HepG2 (cell line): ENCODE measurements at places on chromosomes 11 and 22.

- DNase-seq = no peak
These were observed at the start of gene MOB2 for GRCh38 chr11:1486054-1486825. Gene MOB2 (minus strand): TSS chr11:1486779. CDS start chr11:1486556, 223 bp downstream.

DNA sequence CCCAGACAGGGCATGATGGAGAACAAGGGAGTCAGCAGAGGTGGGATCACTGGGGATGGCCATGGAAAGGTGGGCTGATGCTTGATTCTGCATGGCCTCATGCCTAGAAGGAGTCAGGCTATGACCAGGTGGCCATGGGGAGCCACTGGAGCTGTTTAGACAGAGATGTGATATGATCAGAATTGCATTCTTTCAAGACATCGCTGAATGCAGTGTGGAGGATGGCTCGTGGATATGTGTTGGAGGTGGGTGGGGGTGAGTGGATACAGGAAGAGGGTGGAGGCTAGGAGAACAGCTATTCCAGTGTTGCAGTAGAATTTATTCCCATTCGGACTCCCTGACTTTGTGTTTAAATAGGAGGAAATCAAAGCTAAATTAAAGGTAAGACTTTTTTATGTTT is 841.1 kb downstream of the NTM start:
- no peak for DNase-seq

- no peak for DNase-seq
These were observed 6.9 kb downstream of the FAM168A start for GRCh38 chr11:73590991-73591390.

DNA sequence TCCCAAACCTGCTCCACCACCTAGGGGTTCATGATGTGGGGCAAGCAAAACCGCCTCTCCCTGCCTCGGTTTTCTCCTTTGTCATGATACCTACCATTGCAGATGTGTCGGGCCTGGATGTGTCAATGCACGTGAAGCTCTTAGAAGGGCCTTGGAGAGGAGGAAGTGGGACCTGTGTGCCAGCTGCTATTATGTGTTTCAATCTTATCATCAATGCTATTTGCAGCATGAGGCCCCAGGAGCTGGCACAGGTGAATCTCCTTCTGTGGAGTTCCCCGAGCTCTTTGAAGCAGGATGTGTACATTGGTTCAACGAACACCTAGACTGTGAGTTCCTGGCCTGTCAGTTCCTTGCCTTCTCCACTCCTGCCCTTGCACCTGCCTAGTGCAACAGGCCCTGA is 331.6 kb downstream of the CTTN start:
- DNase-seq = no peak

DNA sequence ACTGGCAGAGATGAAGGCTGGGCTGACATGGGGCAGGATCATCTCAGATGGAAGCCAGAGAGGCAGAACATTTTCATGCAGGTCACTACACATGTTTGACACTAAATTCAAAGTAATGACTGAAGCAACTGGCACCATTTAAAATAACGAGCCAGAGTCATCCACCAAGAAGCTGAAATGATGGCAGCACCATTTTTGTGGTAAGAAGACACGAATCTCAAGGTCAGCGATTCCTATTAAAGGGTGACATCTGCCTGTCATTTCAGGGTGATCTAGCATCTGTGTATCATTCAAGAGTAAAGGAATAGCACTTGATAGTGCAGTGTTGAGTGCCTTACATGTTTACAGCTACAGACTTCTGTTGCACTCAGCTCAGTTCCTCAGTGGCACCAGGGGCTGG is 113.4 kb upstream of the C11orf87 start:
- no peak for DNase-seq

- DNase-seq = no peak
These were observed 12.8 kb upstream of the PRR5 start for GRCh38 chr22:44689173-44689572.

- DNase-seq = no peak
These were observed 83.1 kb downstream of the VPREB1 start for GRCh38 chr22:22327723-22328122.

DNA sequence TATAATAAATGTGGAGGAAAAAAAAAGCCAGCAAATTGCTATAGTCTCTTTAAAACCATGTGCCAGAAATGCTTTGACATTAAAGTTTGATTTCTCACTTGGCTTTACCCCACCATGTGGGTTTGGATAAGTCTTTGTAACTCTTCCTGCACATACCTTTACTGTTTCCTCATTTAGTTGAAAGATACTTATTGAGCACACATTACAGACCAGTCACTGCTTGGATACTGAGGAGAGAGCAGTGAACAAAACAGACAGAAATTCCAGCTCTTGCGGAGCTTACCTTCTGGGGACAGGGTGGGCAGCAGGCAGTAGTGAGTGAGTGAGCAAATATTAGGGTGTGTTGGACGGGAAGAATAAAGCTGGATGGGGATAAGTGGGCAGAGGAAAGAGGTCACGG is 13.7 kb downstream of the PACS1 start:
- DNase-seq = no peak

DNA sequence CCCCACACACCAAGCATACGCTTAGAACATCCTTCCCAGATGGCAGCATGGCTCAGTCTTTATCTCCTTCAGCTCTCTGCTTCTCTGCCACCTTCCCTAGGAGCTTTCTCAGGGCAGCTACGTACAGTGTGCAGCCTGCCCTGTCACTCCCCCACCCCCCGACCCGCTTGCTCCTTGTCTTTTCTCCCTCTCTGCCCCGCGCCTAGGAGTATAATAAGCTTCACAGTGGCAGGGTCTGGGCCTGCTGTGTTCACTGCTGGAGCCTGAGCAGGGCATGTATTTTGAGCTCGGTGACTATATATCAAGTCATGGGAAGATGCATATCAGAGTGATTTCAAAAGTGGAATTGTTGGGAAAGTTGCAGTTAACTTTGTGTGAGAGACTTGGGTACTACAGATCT is 55.8 kb upstream of the ADSL start:
- no peak for DNase-seq

- DNase-seq = no peak
These were observed 71.3 kb downstream of the KCNC1 start for GRCh38 chr11:17805873-17806272.

- no peak for DNase-seq
These were observed 281.8 kb downstream of the ETS1 start for GRCh38 chr11:128305588-128305987.

DNA sequence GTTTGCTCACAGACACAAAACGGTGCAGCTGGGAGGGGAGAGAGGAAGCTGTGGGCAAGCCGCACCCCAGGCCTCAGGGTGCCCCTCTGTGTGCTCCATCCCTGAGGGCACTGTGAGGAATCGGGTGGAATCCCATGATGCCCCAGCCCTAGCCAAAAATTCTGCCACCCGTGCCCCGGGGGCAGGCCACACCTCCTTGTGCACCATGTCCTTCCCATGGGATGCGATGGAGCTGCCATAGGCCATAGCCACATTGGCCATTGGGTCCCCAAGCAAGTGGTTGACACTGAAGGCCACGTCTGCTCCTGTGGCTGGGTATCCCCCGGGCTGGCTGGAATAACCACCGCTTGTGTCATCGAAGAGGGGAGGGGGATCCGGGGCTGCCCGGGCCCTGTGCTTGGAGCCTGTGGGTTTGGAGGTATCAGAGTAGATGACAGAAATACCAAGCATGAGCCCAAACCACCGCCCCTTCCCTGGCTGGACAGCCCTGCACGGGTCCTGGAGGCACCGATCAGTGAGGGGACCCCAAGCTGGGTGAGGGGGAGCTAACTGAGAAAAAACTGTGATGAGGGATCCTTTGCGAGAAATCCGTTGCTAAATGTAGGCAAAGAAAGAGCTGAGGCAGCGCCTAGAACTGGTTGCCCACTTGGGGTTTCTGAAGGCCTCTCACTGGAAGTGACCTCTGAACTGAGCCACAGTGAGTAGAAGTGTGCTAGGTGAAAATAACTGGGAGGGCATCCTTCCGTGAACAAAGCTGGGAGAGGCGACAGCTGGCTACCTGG is 863 bp downstream of the YIF1A start:
- DNase-seq = peak; percentile 39

GRCh38 chr22:44159811-44160210 is 20.9 kb upstream of the PARVG start:
- DNase-seq = no peak

GRCh38 chr22:24486501-24486921 is 8.6 kb upstream of the UPB1 start:
- peak; percentile 44 for DNase-seq

DNA sequence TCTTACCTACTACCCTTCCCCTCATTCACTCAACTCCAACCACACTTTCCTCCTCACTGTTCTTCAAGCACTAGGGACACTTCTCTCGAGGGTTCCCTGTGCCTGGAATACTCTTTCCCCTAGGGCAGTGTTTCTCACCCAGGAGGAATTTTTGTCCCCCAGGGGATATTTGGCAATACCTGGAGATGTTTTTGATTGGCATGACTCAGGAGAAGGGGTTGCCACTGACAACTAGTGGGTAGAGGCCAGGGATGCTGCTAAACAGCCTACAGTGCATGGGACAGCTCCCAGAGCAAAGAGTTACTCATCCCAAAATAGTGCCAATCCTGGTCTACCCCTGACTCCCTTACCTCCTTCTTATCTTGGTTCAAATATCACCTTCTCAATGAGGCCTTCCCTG is 40.0 kb downstream of the BTG4 start:
- DNase-seq = no peak

- no peak for DNase-seq
These were observed 125.5 kb downstream of the KCNQ1 start for GRCh38 chr11:2570211-2570811.

GRCh38 chr11:33694346-33695050 is 6.1 kb downstream of the C11orf91 start:
- DNase-seq = no peak

DNA sequence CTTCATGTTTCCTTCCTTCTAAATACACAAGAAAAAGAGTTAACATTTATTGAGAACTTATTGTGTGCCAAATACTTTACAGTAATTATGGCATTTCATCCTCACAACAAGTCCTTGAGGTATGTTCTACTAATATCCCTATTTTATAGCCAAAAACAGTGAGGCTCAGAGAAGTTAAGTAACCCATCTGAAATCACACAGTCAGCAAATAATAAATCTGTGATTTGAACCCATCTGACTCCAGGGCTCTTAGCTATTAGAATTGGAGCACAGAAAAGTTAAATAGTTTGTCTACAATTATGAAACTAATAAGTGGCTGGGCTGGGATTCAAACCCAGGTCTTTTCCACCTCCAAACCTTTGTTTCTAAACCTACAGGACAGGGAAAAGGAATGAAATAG is 36.5 kb upstream of the MYOD1 start:
- no peak for DNase-seq

- no peak for DNase-seq
These were observed 620 bp upstream of the ATG2A start for GRCh38 chr11:64917663-64917995.

GRCh38 chr11:129705933-129706332 is 109.7 kb upstream of the TMEM45B start:
- no peak for DNase-seq

GRCh38 chr11:21113876-21114275 is 444.5 kb downstream of the NELL1 start:
- no peak for DNase-seq

DNA sequence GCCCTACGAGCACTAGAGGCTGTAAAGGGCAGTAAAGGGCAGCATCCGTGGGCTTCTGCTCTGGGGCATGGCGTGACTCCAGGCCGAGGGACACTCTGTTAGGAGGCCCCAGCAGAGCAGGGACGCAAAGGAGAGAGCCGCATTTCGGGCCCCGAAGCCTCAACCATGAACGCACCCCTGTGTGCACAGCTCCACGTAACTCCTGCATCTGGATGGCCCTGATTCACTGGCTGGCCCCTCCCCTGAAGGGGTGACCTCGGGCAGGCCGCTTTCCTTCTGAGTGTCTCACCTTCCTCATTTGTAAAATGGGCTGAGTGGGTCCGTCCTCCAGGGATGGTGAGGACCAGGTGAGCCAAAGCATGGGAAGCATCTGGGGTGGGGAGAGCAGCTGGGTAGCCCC is 13.6 kb downstream of the SHISAL1 start:
- no peak for DNase-seq

GRCh38 chr11:907668-908067 is 2.9 kb downstream of the CHID1 start:
- no peak for DNase-seq

DNA sequence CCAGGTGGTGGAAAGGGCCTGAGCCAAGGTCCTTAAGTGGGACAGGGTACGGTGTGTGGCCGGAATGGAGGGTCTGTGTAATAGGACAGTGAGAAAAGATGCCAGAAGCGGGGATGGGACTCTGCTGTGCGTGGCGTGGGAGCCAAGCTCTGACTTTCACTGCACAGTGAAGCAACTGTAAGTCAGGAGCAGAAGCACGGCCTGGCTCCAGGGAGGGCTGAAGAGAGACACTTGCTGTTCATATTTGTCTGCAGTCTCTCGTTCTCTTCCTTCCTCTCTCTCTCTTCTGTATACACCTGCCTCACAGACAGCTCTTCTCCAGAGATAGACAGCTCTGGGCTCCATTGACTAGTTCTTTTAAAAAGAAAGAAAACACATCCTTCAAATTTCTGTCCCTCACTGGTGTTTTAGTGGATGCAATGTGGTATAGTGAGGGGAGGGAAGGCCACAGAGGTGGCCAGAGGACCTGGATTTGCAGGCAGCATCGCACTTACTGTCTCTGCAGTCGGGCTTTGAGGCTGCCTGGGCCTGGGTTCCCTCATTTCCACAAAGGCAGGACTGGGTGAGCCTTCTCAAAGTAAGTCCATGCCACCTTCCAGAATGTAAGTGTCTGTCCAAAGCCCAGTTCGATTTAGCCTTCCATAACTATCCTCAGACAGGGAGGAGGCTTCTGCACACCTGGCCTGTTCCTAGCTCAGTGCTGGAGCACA is 2.1 kb downstream of the IL17RA start:
- no peak for DNase-seq

DNA sequence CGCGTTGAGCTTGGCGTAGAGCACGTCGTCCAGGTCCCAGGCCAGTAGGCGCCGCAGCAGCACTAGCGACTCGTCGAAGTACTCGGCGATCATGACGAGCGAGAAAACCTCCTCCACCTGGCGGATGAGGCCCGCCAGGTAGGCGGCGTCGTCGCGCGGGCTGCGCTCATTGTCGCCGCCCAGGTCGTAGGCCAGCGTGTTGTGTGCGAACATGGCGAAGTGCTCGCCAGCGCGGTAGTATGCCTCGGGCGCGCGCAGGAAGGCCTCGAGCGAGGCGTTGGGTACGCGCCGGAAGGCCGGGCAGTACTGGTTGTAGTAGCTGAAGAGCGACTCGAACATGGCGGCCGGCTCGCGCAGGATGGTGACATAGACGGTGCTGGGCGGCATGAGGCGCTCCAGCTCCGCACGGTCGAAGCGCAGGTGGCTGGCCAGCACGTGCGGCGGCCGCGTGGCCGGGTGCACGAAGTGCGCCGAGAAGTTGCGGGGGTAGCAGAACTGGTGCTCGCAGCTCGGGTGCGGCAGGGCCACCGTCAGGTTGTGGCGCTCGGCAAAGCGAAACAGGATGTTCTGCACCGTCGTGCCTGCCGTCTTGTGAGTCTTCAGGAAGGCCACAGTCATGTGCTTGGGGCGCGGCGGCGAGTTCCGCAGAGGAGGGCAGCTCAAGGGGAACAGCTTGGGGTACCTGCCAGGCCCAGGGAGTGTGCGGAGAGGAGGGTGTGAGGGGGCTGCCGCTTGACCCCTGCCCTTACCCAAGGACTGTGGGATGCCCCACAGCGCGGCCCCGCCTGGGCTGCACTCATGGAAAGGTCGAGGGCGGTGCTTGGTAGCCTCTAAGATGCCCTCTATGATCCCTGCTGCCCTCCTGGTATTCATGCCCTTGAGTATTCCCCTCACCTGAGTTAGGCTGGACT is 5.7 kb downstream of the GAL3ST3 start:
- no peak for DNase-seq

- DNase-seq = no peak
These were observed 19.3 kb upstream of the BRSK2 start for GRCh38 chr11:1370186-1371025.
